ENCODE measurements at places on chromosomes 4 and X.

DNA sequence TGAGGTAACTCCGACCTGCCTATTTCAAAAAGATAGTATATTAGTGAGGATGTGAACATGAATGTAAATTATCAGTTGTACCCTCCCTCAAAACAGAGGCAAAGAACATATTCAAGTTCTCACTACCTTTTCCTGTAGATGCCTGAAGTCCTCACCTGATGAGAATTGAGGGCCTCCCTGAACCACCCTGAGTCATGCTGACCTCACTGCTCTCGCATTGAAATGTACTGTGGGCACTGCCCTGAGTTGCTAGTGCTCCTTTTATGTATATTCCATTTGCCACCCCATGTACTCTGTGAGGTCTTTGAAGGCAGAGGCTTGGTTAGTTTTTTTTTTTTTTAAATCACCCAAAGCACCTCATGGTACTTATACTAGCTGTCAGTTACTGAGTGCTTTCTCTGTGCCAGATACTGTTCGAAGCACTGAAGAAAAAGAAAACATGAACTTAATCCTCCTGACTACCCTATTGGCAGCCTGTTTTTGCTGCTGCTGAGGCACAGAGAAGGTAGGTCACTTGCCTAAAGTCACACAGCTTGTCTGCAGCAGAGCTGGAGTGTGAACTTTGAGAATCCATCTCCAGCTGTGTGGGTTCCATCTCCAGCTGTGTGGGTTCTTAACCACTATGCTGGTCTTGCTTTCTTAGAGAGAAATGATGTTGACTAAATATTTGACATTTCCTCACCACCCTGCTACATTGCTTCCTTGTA, 253.1 kb upstream of the GPC4 start:
- DNase-seq = no peak

GRCh38 chr4:89906777-89907521, 12.3 kb downstream of the MMRN1 start:
- no peak for DNase-seq

GRCh38 chr4:44121210-44121609, 327.4 kb downstream of the KCTD8 start:
- DNase-seq = no peak

GRCh38 chr4:70958681-70959080, 34.8 kb upstream of the DCK start:
- no peak for DNase-seq

- DNase-seq = no peak
Measured at GRCh38 chr4:16785793-16786527, 112.5 kb downstream of the LDB2 start.

- DNase-seq = no peak
Measured at GRCh38 chr4:168059251-168059650, 33.1 kb upstream of the ANXA10 start.

- DNase-seq = peak; percentile 52
Measured at GRCh38 chrX:2325076-2325784, 175.5 kb downstream of the DHRSX start.

All from CD4-positive, alpha-beta memory T cell (primary cell).